ENCODE measurements at places on chromosomes 7 and 10. TPM values are rescaled to one million over a fixed set of nuclear protein-coding genes. Genes with fewer than 3 reads are reported as not detected.

Gene IKZF1
- total RNA-seq: 0.20 TPM

GRCh38 chr7:130369110-130369711, 11.1 kb upstream of the CPA1 start:
- no peak overlapping the region for H3K4me3 ChIP-seq
- peaks cover 25% of the 10 kb centered on the region for H3K4me1 ChIP-seq
- H3K36me3 ChIP-seq: no peaks in the 10 kb centered on the region
- H3K27ac ChIP-seq: no peak overlapping the region
- DNase-seq: peak; percentile 72

DNA sequence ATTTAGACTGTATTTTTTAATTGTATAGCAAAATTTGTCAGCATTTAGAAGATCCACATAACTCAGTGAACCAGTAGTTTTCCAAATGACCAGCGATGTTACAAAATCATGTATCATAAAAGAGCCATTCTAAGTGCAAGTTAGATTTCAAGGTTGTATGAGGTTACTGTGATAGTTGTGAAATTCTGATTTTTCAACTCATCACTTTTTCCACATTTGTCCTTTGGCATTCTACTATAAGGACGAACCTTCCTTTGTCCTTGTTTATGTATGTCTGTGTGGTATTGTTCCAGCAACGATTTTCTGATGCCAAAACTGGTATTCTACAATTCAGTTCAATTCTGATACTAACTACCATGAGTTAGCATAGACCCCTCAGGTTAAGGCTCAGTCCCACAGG, 64.2 kb downstream of the TAX1BP1 start:
- no peak overlapping the region for H3K4me3 ChIP-seq
- H3K4me1 ChIP-seq: no peaks in the 10 kb centered on the region
- no peaks in the 10 kb centered on the region for H3K27me3 ChIP-seq
- no peak for DNase-seq
- no peak overlapping the region for H3K27ac ChIP-seq

DNA sequence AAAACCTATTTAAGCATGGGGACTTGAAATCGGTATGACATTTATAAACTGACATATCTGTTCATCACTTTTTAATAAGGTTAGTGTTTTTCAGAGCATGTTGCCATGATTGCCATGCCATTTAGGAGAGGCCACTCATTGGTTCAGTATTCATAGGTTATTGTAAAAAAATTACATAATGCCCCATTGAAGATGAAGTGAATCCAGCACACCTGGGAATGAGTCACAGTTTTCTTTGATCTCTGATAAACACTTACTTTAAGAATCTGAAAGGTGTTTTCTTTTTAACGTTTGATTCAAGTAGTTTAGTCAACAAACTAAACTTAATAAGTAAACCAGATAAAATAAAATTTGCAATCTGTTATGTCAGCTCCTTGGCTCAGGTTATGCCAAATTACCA, 278.3 kb downstream of the ARL4A start:
- no peak overlapping the region for H3K27ac ChIP-seq
- H3K27me3 ChIP-seq: no peaks in the 10 kb centered on the region
- no peak overlapping the region for H3K4me3 ChIP-seq
- no peak for DNase-seq
- no peaks in the 10 kb centered on the region for H3K4me1 ChIP-seq

DNA sequence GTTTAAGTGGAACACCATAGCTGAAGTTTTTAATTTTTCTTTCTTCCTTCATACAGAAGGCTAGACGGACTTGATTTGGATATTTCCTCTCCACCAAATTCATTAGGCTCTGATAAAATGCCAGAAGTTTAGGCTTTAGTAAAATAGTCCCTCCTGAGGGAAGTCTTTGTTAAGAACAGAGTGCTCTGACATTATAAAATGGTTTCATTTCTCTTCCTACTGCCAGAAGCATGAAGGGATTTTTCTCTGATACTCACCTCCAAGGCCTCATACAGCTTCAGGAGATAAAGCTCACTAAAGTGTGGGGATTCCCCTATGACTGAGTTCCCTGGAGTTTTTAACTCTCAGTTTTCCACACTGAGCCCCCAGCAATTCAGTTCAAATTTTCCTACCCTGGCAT, 1489.6 kb downstream of the REEP3 start:
- no peak overlapping the region for H3K27ac ChIP-seq
- H3K27me3 ChIP-seq: no peaks in the 10 kb centered on the region
- DNase-seq: no peak
- no peak overlapping the region for H3K4me3 ChIP-seq

DNA sequence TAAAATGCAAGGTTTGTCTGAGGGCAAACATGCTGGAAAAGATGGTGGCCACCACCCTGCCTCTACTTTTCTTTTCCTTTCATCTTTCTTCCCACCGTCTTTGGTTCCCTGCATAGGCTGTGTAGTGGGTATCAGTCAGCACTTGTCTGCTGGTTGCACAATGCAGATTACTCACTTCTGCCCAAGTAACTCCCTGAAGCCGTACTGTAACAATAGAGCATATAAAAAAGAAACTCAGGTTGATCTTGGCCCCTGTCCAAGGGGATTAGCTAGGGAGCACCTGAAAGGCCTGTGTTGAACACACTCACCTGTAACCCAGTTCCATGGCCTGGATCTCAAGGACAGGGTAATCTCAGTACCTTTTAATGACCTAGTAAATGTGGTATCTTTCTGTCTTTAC, 533.0 kb upstream of the GALNT17 start:
- no peaks in the 10 kb centered on the region for H3K4me1 ChIP-seq
- no peaks in the 10 kb centered on the region for H3K36me3 ChIP-seq
- no peak overlapping the region for H3K4me3 ChIP-seq
- DNase-seq: no peak
- no peak overlapping the region for H3K27ac ChIP-seq
- H3K27me3 ChIP-seq: no peaks in the 10 kb centered on the region

DNA sequence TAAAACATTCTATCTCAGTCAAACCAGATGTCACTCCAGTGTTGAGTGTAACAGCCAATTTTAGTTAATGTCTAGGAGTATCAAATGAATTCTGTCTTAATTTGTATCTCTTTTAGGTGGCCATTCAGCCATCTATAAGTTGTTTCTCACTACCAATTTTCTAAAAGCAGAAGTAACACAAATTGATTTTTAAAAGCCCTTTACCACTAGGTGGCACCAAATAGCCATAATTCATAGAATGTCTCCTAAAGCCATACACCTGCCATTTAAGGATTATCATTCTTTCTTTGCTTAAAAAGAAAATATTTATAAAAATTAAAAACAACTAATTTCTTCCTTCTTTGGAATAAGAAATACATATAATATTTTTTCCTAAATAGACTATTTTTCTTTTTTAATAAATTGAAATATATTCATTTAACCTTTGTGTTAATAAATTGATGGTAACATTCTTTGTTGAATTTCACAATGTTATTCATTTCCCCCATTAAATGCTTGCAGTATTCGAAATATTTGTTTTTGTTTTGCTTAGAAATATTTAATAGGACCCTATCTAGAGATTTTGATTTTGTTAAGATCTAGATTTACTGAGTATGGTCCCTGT, 107.8 kb upstream of the PPP1R3A start:
- H3K27me3 ChIP-seq: no peaks in the 10 kb centered on the region
- H3K27ac ChIP-seq: no peak overlapping the region
- no peaks in the 10 kb centered on the region for H3K36me3 ChIP-seq
- no peak overlapping the region for H3K4me3 ChIP-seq

DNA sequence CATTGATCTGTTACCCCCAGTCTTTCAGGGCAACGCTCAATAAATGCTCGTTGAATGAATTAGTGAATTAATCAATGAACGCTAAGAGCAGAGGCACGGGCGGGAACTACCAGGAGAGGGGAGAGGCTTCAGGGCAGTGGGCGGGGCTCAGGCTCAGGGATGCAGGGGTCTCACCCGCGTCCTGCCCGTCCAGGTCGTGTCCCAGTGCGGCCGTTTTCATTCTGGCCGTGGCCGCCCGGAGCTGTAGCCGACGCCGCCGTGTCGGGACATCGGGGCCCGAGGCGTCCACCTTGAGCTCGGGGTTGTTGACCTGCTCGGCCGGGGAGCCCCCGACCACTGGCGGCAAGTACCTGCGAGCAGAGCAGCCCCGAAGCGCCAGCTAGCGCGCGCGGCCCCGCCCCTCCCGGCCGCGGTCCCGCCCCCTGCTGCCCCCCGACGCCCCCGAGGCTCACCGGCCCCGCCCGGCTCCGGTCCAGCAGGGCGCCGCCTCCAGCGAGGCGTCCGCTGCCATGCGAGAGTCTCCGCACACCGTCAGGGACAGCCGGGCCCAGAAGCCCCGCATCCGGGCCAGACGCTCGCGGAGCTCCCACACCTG, 2.8 kb upstream of the GAL3ST4 start:
- no peak for DNase-seq
- H3K4me1 ChIP-seq: peaks cover 14% of the 10 kb centered on the region
- peaks cover 13% of the 10 kb centered on the region for H3K27me3 ChIP-seq
- H3K36me3 ChIP-seq: no peaks in the 10 kb centered on the region
- no peak overlapping the region for H3K27ac ChIP-seq

DNA sequence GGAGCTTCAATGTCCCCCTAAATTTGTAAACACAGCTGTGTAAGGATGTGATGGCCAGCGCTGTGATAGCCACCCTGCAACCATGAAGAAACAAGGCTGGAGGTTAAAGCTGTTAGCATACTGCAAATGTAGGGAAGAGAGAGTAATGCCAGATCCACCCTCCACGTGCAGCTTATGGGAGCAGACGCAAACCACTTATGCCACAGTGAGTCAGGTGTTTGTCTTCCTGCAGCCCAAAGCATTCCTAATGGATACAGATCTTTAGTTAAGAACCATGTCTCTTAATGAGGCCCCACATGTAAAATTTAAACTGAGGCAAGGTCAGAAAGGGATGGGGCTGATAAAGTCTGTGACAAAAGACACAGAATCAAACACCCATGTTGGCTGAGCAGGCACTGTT, 13.6 kb upstream of the MYL7 start:
- H3K27me3 ChIP-seq: no peaks in the 10 kb centered on the region
- no peak overlapping the region for H3K27ac ChIP-seq
- no peak for DNase-seq
- no peaks in the 10 kb centered on the region for H3K4me1 ChIP-seq

Gene KBTBD2
- 36.6 TPM for total RNA-seq

- no peak for DNase-seq
- H3K27me3 ChIP-seq: no peaks in the 10 kb centered on the region
- H3K36me3 ChIP-seq: no peaks in the 10 kb centered on the region
These were observed 240.5 kb downstream of the BBS9 start for GRCh38 chr7:33369888-33370287.

DNA sequence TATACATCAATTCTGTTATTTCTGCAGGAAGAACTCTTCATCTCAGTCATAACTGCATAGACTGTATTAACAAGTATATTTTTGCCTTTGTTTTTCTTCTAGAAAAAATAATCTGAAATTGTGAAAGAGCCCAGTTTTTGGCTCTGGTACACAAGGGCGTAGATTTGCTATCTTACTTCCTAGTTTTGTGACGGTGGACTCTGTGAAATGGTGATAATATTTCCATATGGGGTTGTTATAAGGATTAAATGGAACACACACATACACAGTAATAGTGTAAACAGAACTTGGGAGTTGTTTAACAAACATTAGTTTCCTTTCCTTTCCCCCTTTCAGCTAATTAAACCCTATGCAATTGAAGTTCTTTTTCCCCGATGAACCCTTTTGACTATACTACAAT, 108.7 kb downstream of the MKLN1 start:
- H3K27me3 ChIP-seq: no peaks in the 10 kb centered on the region
- DNase-seq: peak; percentile 6
- no peak overlapping the region for H3K27ac ChIP-seq
- H3K4me1 ChIP-seq: no peaks in the 10 kb centered on the region

- DNase-seq: no peak
- H3K27ac ChIP-seq: no peak overlapping the region
- no peaks in the 10 kb centered on the region for H3K27me3 ChIP-seq
- no peaks in the 10 kb centered on the region for H3K4me1 ChIP-seq
- no peak overlapping the region for H3K4me3 ChIP-seq
These were observed 111.6 kb downstream of the ACTR3B start for GRCh38 chr7:152871005-152871677.
